HTR-8/SVneo (cell line): ENCODE measurements at places on chromosomes 5 and 9.

DNA sequence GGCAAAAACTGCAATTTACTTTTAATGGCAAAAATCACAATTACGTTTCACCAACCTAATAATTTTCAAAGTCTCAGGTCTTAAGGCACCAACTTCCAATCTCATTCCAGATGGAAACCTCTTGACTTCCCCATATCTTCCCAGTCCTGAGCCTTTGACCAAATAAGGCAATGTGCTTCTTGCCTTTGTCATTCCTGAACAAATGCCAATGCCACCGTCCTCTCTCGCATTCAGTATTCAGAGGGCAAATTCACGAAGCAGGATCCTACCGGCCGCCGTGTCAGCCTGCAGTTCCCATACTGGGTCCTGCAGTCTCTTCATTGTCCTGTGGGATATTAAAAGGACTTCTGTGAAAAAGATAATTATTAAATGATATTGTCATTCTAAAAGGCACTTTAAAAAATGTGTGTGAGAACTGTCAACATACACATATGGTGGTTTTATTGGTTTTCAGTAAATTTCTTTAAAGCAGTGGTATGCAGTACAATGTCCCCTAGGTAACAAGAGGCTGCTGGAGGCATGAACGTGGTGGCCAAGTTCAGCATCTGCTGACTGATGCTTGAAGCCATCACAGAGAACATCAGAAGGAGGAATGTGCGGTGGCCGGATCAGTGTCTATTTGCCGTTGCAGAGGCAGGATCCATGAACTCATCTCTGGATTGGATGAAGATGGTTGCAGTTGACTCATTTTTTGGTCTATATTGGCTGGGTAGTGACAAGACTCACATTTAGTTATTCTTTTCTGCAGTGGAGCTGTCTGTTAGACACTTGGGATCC is 101.4 kb upstream of the IRX4 start:
- no peak for DNase-seq

DNA sequence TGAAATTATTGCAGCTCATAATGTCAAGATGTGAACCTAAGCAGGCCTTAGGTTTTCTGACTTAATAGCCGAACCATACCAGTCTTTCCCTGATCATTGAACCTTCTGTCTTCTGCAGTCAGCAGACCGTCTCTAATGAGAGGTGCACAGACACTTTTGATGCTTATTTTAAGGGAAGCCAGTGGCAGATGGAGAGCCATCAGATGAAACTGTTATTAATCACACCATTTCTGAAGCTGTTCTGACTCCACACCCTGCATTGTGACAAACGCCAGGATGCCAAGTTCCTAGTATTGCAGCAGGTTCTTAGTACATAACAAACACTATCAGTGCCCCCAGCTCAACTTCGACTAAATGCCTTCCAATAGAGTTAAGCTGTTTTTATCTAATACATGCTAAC is 43.0 kb downstream of the PIK3R1 start:
- DNase-seq, result no peak

DNA sequence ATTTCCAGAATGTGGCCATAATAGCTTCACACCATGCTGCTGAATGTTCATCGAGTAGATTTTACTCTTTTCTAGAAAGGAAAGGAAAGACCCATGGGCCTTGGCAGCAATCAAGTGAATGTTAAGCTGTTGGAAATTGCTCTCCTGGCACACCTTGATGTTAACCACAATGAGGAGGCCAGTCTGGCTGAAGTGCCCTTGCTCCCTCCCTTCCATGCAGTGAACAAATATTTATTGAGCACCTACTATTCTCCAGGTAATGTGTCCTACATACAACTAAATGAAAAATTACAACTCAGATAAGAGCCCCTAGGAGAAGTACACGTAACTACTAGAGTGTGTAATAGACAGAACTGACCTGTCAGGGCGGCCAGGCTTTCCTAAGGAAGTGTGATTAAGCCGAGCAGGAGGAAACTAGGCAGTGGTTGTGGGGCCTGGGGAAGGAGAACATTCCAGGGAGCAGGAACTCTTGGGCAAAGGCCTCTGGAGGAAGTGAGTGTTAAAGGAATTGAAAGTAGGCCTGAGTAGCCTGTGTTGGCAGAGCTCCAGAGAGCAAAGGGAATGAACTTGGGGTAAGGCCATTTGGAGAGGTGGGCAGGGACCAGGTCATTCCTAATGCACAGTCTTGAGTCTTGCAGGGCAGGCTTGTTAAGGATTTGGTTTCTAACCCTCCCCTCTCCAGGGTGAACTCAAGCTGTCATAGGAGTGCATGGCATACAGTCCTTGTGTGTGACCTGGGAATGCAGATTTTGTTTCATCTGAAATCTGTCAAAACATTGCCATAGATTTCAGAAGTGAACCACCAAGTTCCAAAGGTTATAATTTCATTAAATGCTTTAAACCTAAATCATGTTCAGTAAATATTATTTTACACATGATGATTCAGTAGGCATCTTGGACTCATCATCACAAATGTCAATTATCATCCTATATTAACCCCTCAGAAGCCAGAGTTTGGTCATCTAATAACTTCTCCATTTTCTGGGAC is 9.0 kb upstream of the ZSWIM6 start:
- no peak for DNase-seq

DNA sequence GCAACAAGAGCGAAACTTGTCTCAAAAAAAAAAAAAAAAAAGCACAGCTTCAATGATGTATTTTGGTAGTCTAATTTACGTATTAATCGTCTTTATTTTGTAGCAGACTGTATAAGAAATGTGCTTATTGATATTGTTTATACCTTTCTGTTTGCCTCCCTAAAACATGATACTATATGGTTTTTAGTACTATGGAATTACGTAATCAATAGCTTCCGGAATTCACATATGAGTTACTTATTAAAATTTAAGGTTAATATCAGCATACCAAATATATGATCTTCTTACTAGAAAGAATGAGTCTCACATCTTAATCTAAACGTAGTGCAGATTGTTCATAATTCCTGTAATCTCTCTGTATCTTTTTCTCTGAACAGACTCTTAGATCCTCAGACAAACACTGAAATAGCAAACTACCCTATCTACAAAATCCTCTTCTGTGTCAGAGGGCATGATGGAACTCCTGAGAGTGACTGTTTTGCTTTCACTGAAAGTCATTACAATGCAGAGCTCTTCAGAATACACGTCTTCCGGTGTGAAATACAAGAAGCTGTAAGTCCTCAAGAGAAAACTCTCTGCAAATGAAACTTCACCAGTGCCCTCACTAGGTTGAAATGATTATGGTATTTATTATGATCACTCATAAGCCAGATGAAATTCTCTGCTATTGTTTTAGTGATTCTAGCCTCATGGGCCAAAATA is 44.4 kb upstream of the GPR21 start:
- DNase-seq, result no peak

GRCh38 chr5:87778876-87779275 is 366.1 kb upstream of the CCNH start:
- no peak for DNase-seq

- DNase-seq, result no peak
Measured at GRCh38 chr5:152723482-152723881, 318.4 kb upstream of the NMUR2 start.

DNA sequence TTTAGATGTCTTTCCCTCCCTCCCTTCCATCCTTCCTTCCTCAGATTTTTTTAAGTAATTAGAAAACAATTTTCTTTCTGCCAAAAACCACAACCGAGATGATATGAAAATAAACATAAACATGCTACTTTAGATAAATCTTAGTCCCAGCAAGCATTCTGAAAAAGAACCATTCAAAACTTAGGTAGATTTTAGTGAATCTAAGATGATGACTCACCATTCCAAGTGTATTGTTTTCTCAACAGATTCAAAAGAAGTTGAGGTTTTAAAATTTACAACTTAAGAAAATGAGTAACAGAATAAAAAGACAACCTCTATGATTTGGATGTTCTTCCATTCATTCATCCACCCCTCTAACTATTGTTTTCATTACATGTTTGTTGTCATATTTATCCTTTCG is 465.1 kb downstream of the PDE4D start:
- no peak for DNase-seq

DNA sequence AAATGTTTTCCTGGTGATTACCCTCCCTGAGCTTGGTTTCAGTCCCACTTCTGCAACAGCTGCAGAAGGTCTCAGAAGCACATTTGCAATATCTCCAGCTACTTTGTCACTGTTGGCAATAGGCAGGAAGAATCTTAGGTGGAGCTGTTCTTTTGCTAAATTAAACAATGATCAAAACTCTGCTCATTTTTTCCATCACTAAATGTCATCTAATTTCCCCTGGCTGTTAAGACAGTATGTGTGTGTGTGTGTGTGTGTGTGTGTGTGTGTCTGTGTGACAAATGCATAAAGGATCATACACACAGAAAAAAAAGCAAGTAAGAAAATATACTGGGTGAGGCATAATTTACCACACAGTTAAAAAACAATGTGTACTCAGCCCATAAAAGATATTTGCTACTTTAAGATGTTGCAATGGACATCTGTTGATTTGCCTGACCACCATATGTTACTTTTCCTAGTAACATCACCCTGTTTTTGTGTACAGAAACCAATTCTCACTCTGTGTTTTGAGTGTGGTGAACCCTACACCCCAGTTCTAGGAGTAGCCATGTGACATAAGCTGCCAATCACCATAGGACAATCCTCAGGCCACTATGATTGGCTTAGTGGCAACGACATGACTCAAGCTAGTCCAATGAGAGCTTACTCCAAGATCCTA is 572.6 kb upstream of the CLINT1 start:
- no peak for DNase-seq

- DNase-seq, result no peak
Measured at GRCh38 chr9:121219530-121219929, 17.9 kb upstream of the RAB14 start.

DNA sequence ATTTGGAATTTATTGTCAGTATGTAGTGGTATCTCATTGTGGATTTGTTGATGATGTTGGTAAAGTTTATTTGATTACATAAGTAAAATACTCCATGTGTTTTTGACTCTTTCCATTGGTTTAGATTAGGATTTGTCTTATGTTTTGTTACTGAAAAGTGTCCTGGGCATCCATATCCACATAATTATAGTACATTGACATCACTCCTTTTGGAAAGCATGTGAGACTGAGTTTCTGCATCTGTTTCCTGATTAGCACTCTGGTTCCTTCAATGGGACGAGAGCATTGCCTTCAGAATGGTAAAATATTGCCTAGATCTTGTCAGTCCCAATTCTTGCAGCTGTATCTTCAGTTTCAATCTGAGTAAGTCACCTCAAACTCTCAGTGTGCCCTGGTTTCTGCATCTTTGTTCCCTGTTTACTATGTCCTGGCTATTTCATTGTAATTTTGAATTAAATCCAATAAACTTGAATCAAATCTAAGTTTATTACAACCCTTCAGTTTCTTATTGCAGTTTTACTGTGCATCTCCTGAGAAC is 128.1 kb downstream of the FBXO38 start:
- DNase-seq, result no peak

- no peak for DNase-seq
Measured at GRCh38 chr5:321726-322251, 275 bp downstream of the AHRR start.

DNA sequence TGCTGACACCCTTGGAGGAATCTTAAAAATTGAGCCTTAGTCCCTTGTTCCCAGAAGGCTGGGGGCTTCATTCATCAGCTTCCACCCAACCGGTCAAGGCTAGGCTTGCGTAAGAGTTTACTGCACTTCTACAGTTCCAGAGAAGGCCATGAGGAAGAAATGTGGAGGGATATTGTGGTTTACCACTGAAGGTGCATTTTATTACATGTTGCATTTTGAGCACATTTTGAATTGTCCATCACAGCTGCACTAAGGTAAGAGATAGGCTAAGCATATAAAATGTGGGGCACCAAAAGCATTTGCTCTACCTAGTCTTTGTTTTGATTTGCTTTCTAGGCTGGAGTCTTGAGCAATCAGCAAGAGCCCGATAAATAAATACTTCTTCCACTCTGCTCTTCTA is 167.1 kb upstream of the PAPPA start:
- no peak for DNase-seq

GRCh38 chr9:114263853-114264510 is 58.9 kb upstream of the ORM1 start:
- DNase-seq, result no peak

DNA sequence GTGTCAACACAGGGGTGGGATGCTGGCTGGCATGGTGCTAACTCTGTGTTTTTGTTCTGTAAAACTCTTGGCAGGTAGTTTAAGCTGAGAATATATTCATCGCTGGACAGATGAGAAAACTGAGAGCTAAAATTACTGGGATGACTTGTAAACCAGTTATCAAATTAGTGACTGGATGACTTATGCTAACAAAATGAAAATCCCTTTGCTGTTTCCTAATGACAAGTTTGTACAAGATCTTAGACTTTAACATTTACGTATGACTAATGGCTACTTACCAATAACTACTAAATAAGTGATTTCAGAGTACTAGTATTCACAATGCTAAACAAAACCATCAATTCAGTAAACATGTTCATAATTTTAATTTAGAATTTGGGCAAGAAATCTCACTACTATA is 854.8 kb upstream of the ARRDC3 start:
- DNase-seq, result no peak

DNA sequence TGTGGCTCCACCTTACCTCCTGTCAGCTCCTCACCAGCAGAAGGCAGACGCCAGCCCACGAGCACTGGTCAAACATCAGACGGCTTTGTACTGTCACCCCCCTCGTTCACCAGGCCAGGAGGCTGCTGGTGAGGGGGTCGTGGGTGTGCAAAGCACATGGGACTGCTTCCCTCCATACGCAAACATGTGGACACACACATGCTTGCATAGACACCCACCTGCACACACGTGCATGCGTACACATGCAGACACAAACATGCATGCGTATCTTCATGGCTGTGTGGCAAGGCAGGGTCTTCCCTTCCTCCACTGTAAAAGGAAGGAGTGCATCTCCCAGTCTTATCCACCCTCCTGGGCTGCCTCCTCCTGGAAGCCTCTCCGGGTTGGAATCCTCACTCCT is 178.5 kb downstream of the OLFM1 start:
- DNase-seq, result no peak

GRCh38 chr9:123472862-123473614 is 117.0 kb downstream of the CRB2 start:
- DNase-seq, result no peak

DNA sequence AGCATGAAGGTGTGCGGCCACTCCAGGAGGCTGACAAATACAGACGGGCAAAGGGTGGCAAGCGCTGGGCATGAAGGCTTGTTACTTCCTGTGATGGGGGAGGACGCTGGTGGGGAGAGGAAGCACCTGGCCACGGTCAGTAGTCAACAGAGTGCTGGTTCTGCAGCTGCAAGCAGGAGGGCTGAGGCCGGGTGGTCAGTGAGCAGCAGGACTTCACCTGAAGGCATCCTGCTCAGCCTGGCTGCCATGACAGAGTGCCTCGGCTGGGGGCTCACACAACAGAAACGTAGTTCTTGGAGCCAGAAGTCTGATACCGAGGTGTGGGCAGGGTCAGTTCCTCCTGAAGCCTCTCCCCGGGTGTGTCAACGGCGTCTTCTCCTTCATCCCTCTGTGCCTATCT is 118.6 kb upstream of the IRX4 start:
- DNase-seq, result no peak

GRCh38 chr5:129508606-129509005 is 48.5 kb downstream of the ADAMTS19 start:
- no peak for DNase-seq

DNA sequence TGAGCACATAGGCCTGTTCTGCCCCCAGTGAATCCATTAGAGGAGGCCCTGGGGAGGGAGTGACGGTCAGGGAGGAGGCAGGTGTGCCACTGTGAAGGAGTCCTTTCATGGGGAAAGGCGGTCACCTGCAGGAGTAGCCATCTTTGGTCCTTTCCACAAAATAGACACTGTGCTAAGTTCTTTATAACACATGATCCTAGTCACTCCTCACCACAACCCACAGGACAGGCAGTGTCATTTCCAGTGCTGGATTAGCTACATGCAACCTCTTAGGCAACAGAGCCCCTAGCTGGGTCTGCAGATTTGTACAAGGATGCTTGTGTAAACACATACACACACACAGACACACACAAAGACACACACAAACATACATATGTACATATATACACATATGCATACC is 18.3 kb downstream of the DOCK2 start:
- no peak for DNase-seq
